Daoy (cell line): ENCODE measurements at places on chromosomes 7 and 10. TPM values are rescaled to one million over a fixed set of nuclear protein-coding genes. Genes with fewer than 3 reads are reported as not detected.
A peak's percentile ranks its signal among the peaks of the same experiment; 100 is the strongest.

GRCh38 chr7:75881436-75882095 lies 2.7 kb downstream of the RHBDD2 start:
- DNase-seq: no peak

DNA sequence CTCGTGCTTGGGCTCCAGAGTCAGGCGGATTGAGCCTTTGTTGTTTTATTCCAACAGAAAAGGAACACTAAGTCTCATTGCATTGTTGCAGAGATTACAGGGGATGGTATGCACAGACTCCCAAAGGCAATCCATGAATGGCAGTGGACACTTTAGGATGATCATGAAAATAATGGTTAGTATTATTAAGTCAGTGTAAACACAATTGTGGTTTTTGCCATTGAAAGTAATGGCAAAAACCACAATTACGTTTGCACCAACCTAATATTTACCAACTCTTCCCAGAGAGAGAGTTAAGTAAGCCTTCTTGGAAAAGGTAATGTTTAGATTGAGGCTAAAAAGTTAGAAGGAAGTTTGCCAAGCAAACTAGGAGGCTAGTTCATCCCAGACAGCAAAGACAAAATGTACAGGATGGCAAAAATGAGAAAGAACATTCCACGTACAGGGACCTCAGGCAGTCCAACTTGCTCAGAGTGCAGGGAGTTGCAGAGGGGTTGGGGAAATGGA lies 72.9 kb upstream of the AMPH start:
- DNase-seq: no peak

- peak; percentile 69 for DNase-seq
Observed at GRCh38 chr7:55432939-55433784, 68.0 kb downstream of the LANCL2 start.

- DNase-seq: no peak
Observed at GRCh38 chr10:4301291-4302045, 516.5 kb upstream of the KLF6 start.

GRCh38 chr7:159070431-159071148 lies 74.1 kb downstream of the VIPR2 start:
- DNase-seq: peak; percentile 79

GRCh38 chr7:132022188-132022587 lies 465.8 kb upstream of the PODXL start:
- no peak for DNase-seq

DNA sequence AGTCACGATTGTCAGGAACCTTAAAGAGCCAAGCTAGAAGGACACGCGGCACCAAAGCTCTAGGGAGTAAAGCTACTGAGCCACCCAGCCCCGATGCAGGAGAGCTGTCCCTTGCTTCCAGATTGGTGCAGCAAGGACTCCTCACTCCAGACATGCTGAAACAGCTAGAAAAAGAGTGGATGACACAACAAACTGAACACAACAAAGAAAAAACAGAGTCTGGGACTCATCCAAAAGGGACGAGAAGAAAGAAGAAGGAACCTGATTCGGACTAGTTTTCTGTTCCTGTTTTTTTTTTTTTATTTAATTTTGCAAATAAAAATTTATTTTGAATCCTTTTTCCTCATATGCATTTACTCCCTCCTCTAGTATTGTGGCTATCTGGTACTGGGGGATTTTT lies 11.4 kb upstream of the HKDC1 start:
- DNase-seq: no peak

DNA sequence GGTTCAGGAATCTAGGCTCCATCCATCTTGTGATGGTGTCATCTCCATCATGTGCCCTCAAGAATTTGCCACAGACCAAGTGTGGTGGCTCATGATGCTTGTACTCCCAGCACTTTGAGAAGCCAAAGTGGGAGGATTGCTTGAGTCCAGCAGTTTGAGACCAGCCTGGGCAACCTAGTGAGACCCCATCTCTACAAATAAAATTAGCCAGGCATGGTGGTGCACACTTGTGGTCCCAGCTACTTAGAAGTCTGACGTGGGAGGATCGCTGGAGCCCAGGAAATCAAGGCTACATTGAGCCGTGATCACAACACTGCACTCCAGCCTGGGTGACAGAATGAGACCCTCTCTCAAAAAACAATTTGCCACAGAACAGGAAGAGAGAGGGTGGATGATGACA lies 53.0 kb upstream of the SEPHS1 start:
- DNase-seq: no peak

- no peak for DNase-seq
Observed at GRCh38 chr10:3203016-3203811, 30.6 kb upstream of the PITRM1 start.

Gene MCM7
- 469 and 539 TPM in 2 replicates for total RNA-seq

Gene TAS2R3
- total RNA-seq: 0.17 TPM in 1 of 2 replicates, not detected in the other

Gene DOCK4
- total RNA-seq: 10.7 and 17.2 TPM in 2 replicates

Gene CCDC172
- not detected in 2 replicates for total RNA-seq

Gene NIPSNAP2
- 65.8 and 68.6 TPM in 2 replicates for total RNA-seq
